ENCODE measurements at places on chromosomes 2 and 18.

- no peak for DNase-seq
Observed at GRCh38 chr2:38109732-38110181, 33.8 kb upstream of the CYP1B1 start.

DNA sequence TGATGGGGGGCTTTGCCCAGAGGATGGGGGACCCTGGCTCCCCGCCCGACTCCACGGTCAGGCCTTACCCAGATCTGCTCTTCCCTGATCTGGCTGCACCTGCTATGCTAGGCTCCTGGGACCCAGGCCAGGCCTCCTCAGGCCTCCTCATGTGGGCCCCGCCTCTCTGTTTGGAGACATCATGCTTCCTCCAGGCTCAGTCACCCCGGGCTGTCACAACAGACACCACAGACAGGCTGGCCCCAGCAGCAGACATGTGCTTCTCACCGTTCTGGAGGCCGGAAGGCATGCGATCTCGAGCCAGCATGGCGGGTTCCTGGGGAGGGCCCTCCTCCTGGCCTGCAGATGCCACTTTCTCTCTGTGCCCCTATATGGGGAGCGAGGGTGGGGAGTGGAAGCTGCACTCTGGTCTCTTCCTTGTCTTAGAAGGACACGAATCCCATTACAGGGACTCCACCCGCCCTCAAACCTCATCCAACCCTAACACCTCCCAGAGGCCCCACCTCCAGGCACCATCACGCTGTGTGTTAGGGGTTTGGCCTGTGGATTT lies 10.8 kb upstream of the NEU4 start:
- no peak for DNase-seq

DNA sequence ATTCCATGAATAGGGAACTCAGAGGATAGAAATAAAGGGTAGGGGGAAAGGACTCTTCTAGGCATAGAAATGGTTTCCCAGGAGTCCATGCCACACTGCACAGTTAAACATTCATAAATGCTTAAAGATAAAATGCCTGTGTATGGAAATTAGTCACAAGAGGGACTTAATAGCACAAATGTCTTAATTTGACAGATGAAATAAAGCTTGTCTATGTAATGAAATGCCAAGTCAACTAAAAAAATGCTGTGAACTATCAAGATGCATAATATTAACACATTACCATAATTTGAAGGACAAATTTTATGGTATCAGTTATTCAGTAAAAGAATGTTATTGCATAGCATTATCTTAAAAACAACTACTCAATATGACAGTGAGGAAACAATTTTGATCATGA lies 553.2 kb upstream of the NETO1 start:
- DNase-seq: no peak

GRCh38 chr2:38626326-38627035 lies 23.8 kb upstream of the HNRNPLL start:
- no peak for DNase-seq

DNA sequence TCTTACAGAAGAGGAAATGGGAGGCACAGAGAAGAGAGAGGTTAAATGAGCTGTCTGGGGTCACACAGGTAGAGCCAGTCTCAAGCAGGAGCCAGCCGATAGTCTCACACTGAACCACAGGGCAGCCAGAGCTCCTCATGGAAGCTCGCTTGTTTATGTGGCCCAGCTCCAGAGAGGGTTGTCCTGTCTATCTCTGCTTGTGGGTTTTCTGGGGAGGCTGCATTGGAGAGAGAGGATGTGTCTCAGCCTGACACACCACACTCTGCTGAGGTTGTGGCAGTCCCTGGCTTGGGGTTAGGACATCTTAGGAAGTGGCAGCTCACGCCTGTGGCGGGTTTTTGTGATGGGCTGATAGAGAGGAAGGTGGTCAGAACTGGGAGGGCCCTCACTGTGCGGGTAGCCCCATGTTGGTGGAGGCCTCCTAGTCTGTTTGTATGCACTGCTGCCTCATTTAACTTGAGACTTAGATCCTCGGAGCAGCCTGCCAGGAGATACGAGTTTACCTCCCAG lies 52.3 kb downstream of the TCF7L1 start:
- DNase-seq: no peak

GRCh38 chr2:71895320-71896161 lies 252.1 kb downstream of the CYP26B1 start:
- no peak for DNase-seq

DNA sequence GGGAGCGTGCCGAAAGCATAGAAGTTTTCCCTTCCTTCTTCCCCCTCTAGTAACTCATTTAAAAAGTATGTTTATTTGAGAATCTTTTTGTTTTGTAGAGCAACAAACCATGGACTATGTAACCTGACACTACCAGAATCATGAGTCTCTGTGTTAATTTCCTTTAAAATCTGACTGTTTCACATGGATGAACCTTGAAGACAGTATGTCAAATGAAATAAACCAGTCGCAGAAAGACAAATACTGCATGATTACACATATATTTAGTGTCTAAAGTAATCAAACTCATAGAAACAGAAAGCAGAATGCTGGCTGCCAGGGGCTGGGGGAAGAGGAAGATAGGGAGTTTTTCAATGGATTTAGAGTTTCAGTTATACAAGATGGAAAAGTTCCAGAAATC lies 32.3 kb downstream of the PTPN2 start:
- DNase-seq: no peak

DNA sequence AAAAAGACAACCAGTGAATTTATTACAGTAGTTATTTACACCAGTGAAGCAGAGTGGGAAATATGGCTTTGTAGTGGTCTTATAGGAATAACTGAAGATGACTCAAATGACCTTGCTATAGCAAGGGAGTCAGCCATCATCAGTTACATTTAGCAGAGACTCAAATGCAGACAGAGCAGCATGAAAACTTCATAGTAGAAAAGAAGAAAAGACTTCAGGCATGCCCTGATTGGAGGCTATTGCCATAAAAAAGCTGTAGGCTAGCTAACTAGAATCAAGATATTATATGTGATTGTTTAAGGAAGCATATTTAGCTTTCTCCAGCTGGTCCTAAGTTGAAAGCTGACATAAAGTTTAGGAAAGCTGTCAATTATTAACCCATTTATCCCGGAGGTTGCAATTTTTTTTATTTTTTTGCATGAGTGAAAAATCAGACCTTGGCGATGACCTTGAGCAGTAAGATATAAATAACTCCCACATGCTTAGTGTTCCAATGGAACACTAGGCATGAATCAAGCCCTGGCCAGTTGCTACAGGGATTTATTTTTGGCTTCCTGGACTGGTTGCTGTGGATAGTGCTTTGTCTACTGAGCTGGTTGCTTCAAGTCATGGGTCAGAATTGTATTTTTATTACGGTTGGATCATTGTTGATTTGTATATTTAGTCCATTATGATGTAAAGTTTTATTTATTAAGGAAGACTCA lies 675.6 kb upstream of the VRK2 start:
- no peak for DNase-seq

GRCh38 chr2:5977477-5977876 lies 285.3 kb downstream of the SOX11 start:
- DNase-seq: no peak

DNA sequence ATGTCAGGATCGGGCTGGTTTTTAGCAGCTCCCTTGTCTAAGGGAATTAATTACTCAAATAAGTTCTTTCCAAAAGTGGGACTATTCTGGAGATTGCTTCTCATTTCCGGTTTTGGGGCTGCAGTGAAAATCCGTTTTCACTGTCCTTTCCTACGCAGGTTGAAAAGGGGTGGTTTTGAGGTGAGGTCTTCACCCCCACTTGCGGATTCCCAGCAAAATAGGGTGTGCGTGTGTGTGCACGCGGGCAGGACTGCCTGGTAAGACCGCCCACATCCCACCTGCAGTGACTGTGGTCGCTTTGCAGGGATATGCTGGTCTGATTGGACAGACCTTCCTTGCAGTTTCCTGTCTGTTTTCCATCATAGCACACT lies 472 bp upstream of the PLEKHM3 start:
- no peak for DNase-seq

DNA sequence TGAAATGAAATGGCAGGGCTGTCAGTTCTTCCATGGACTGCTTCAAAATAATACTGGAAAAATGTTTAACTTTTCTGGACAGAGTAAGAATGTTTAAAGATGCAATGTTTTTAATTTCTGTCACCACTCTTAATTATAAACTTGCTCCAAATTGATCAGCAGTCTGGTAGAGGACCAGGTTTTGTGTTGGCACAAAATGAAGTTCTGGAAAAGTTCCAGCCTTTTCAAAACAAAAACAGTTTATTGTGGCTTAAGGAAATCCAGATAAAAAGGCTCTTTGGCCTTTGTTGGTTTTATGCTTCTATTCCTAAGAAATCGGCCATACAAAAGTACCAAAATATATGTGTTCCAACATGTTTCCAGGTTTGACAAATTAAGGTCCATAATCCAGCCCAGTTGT lies 48.8 kb downstream of the PTRHD1 start:
- no peak for DNase-seq

DNA sequence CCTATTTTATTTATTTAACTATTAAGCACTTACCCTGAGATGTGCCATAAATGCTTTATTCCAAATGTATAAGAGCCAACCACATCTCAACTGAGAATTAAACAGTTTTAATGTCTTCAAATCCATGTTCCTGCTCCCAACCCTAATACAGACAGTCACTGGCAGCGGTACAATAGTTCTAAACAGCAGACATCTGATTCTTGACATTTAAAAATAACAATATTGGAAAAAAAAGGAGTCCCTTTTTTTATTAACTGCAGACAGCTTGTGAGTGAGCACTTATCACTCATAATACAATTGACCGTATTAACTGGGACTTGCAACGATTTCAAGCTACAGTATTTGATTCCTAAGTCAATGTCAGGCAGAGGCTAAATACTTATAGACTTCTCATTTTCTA lies 424.6 kb downstream of the TGIF1 start:
- DNase-seq: no peak

DNA sequence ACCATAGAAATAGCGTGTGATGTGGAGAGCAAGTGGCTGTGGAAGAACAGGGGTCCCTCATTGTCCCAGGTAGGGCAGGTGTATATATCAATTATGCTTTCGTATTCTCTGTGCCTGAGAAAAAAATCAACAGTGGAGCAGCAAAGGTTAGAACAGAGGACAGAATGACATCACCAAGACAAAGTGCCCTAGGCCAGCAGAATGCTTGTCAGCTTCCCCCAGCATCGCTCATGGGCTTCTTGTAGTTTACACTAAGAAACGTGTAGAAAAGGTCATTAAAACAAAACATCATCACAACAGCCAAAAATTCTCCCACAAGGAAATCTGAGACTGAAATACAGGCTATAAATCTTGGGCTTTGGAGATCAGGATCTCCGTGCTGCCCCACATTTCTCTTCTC lies 288.0 kb downstream of the TDRD15 start:
- no peak for DNase-seq

DNA sequence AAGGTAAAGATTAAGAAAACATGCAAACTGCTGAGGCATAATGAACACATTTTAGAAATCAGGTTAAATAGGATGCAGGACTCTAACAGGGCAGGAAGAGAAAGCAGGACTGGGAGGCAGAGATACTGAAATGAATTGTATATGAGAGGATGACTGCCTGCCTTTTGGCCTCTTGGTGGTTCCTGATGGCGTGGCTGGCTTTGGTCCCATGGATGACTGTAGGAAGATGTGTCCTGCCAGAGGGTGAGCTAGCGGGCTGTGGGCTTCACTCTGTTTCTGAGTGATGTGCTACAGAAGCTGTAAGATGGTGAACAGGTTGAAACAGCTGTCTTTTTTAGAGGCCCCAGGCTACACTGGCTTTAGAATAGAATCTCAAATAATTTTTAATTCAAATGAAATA lies 517.0 kb downstream of the SLC4A3 start:
- no peak for DNase-seq

DNA sequence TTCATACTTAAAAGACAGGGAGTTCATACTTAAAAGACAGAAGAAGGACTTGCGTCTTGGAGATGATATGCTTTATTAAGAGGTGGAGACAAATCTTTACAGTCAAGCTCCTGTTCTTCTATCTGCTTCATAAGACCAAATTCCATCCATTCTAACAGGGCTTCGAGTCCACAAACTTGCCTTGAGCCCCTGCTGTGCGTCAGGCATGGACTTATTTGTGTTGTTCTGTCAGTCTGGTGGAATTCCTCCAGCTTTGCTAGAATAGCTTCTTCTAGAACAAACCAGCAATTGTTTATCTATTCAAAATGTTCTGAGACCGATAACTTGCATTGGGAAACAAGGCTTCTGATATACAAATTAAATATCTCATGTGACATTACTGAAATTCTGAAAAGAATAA lies 73.9 kb upstream of the SOX11 start:
- DNase-seq: no peak

- no peak for DNase-seq
Observed at GRCh38 chr2:236527159-236527630, 42.4 kb upstream of the ACKR3 start.

GRCh38 chr2:183630964-183631363 lies 506.7 kb downstream of the NUP35 start:
- no peak for DNase-seq

GRCh38 chr2:8270699-8271098 lies 411.2 kb upstream of the ID2 start:
- DNase-seq: no peak

DNA sequence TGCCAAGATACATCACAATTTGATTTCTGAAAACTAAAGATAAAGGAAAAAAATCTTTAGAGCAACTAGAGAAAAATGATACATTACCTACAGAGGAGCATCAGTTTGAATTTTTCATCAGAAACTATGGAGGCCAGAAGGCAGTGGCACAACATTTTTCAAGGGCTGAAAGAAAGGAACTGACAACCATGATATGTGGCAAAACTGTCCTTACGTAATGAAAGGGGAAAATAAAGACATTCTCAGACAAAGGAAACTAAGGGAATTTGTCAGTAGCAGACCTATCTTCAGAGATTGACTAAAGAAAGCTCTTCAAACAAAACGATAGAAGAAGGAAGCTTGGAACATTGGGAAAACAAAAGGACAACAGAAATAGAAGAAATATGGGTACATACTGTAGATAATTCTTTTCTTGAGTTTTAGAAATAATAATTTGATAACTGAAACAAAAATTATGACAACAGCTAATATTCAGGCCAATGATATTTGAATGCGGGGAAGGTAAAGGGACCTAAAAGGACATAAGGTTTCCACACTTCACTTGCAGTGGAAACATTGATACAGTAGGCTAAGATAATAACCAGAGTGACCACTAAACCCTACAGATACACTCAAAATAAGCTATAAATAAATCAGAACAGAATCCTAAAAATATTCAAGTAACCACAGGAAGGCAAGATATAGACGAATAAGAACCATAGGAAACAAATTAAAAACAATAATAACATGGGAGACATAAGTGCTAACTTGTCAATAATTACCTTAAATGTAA lies 70.0 kb upstream of the NPAS2 start:
- no peak for DNase-seq
